ENCODE measurements at places on chromosomes 2 and 18.

GRCh38 chr2:147716906-147717305 lies 127.9 kb upstream of the ACVR2A start:
- no peak for DNase-seq

- no peak for DNase-seq
Observed at GRCh38 chr2:101147971-101148370, 3.2 kb downstream of the TBC1D8 start.

GRCh38 chr2:6828299-6828584 lies 37.5 kb downstream of the CMPK2 start:
- DNase-seq, result no peak

GRCh38 chr18:6207116-6207515 lies 207.6 kb downstream of the L3MBTL4 start:
- DNase-seq, result no peak

GRCh38 chr18:55863391-55863706 lies 275.4 kb upstream of the TCF4 start:
- no peak for DNase-seq

GRCh38 chr18:3790703-3791102 lies 340.7 kb downstream of the TGIF1 start:
- DNase-seq, result no peak

DNA sequence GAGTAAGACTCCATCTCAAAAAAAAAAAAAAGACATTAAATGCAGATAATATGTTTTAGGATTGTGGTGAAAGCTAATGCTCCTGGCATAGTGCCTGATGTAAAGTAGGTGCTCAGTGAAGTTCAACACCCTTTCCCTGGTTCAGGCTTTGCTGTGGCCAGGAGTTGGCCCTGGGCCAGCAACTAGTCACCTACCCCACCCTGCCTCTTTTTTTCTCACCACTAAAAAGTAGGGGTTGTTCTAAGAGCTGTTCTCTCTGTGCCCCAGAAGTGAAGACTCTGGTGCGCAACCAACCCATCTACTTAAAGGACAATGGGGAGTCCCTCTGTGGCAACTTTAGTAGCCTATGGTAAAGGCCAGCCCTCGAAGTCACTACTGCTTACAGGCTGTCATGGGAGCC lies 75.9 kb downstream of the DNMT3A start:
- DNase-seq, result no peak

- no peak for DNase-seq
Observed at GRCh38 chr2:231514951-231515297, 15.3 kb downstream of the NMUR1 start.

- no peak for DNase-seq
Observed at GRCh38 chr2:43131890-43132682, 94.3 kb downstream of the ZFP36L2 start.

GRCh38 chr2:14930441-14930840 lies 297.9 kb downstream of the LRATD1 start:
- DNase-seq, result no peak

DNA sequence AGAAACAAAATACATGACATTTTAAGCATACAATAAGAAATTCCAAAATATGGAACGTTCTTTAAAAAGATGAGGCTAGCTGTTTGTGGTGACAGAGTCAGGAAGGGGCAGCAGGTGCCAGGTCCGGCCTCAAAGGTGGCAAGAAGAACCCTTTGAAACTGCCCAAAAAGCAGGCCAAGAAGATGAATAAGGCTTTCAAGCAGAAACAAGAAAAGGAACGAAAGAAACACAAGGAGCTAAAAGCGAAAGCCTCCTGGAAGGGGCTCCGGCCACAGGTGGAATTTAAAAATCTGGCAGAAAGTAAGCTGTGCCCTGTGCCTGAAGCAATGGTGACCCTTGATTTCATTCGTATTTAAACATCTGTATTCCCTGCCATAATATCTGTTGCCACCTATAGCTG lies 5.5 kb downstream of the WDR33 start:
- DNase-seq, result no peak

GRCh38 chr18:23378302-23378686 lies 74.8 kb upstream of the RIOK3 start:
- no peak for DNase-seq

DNA sequence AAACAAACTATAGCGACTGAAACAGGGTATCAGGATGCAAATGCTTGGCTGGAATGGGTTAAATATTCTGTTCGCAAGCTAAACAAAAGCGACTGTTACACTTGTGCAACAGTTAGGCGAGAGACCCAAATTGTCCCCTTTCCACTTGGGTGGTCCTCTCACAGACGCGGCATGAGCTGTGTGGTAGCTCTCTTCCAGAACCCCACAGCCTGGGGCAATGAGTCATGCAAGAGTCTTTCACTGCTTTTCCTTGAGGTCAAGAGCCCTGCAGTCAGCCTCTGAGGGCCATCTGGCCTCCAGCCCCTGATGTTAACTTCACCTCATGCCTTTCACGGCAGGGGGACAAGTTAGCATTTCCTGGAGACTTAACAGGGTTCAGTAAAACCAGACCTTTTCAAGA lies 25.7 kb downstream of the SULT1C4 start:
- DNase-seq, result no peak

DNA sequence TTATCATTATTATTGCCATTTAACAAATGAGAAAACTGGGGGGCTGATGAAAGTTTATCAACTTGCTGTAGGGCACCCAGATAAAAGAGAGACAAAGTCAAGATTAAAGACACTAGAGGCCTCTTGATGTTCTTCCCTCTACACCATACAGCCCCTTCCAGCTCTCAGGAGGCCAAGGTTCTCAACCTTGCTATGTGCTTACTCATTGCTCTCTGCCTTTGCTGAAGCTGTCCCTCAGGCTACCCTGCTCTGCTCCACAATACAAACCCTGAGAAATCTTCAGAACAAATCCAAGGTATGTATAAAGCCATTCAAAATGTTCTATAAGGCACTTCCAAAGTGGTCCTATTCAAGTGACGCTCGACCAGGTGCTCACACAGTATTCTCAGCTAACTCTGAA lies 329.9 kb upstream of the TNP1 start:
- DNase-seq, result no peak

- DNase-seq, result no peak
Observed at GRCh38 chr18:73038336-73038735, 170.5 kb upstream of the NETO1 start.

DNA sequence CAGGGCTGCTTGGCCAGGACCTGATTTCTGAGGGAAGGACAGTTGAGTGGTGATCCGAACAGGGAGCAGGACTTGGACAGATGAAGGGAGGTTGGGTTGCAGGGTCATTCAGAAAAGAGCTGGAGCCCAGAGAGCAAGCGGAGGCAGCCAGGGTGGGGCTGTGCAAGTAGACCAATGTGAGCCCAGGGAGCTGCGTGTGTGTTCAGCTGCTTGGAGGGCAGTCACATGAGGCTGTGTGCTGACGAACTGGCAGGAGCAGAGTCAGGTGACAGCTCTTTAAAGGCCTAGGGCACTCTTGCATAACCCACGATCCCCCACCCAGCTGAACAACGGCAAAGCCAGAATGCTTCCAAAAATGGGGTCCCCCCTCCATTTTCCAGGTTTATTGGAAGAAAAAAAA lies 4.6 kb upstream of the MLPH start:
- no peak for DNase-seq

- no peak for DNase-seq
Observed at GRCh38 chr2:141029428-141030078, 1101.3 kb downstream of the LRP1B start.

DNA sequence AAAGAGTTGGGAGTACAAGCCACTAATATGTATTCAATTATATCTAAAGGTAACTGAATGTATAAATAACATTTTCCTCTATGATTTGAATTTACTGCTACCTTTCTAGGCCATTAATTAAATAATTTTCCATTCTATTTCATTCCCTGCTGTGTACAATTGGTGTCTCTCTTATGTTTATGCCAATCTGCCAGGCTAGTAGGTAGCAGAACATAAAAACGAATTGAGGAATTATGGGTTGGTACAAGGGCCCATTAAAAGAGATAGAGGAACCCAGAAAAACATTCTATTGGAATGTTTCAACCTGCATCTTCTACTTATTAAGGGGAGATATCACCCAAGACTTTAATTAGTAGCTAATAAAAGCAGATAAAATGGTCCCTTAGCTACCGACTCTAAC lies 32.2 kb downstream of the AKAIN1 start:
- no peak for DNase-seq

DNA sequence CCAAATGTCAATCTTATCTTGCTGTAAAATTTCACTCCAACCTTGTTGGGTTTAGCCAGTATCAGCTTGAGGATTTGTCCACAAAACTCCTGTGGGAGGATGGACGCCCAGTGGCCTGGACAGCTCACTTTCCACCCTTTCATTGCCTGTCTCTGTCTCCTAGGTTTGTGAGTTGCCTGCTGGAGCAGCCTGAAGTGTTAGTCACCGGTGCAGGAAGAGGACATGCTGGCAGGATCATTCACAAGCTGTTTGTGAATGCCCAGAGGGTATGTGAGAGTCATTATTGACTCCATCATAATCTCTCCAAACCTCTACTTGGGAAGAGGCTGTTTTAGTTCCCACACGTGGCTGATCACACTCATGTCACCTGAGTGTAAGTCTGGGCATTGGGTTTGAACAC lies 112.3 kb downstream of the RAB3GAP1 start:
- DNase-seq, result no peak

DNA sequence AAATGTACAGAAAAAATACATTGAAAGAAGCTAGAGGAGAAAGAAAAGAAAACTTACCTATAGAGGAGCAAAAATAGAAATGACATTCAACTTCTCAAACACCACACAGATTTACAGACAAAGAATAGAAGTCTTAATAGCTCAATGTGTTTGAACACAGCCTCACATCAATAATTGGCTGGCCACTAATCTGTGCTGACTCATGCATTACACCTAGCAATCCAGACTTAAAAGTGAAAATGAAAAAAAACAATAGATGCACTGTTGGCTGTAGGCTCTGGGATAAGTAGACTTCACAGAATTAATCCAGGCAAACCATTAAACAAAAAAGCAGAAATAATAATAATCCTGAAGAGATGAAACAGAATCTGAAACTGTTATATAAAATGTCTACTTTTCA lies 961.3 kb upstream of the CELF4 start:
- no peak for DNase-seq

DNA sequence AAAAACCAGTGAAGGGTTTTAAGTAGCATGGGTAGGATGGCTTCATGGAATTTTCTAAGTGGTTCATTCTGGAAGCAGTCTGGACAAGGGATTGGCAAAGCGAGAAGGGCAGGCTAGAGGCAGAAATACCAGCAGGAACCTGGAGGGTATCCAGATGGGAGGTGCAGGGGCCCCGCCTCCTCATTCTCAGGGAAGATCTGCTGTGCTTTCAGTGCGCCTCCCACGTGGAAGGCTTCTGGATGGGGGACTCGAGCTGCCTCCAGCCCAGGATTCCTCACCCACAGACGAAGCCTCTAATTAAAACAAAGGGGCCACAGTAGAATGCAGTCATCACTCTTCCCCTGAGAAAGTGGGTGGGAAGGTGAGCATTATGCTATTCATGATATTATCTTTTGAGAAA lies 79.8 kb downstream of the VSNL1 start:
- no peak for DNase-seq

GRCh38 chr2:237752761-237753165 lies 45.8 kb upstream of the RBM44 start:
- DNase-seq, result no peak

DNA sequence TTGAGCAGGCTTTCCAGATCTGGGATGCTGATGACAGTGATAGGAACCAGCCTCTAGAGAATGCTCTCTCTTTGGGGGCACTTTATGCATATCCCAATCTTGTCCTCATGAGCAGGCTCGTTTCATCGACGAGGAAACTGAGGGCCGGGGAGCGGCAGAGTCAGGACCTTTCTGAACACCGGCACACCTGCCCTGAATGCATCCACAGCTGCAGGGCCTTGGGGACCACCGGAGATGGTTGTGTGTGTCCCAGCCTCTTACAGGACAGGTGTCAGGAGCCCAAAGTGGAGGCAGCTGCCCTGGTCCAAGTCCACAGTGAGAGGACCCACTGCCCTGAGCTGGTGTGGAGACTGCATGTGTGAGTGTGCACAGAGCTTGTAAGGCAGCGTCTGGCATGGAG lies 47.6 kb upstream of the FAHD2A start:
- no peak for DNase-seq

- no peak for DNase-seq
Observed at GRCh38 chr2:144358979-144359541, 160.9 kb downstream of the ZEB2 start.

- DNase-seq, result no peak
Observed at GRCh38 chr2:25972049-25972823, 10.1 kb downstream of the KIF3C start.

DNA sequence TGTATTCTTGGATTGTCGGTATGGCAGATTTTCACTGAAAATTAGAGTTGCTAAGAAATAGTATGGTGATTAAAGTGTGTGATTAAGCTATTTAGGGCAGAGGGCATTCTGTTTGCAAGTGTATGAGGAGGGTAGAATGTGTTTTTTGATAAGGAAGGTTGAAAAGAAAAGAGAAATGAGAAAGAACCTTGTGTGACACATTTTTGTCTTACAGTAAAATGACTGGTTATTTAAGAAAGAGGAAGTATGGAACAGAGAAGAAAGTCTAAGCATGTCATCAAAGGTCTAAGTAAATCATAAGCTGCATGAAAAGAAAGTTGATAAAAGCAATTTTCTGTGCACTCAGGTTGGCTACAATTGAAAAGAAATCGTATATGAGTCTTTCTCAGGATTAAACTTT lies 5.2 kb upstream of the RSAD2 start:
- DNase-seq, result no peak

DNA sequence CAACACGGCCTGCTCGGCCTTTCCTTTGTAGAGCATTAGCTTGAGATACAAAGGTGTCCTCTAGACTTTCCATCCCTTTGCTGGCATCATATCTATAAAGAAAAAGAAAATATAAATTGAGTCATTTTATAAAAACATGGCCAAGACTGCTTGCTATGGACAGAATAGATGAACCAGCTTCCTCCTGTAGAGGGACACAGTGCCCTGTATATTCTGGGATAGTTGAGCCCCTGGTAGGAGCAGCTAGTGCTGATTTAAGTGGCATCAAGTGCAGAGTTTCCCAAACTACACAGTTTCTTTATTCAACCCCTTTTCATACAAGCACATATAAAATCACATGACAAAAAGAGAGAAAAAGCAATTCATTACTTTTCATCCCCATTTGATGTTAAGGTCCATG lies 47.9 kb downstream of the GEMIN6 start:
- DNase-seq, result no peak

GRCh38 chr2:15521641-15522181 lies 39.4 kb downstream of the NBAS start:
- DNase-seq, result no peak

DNA sequence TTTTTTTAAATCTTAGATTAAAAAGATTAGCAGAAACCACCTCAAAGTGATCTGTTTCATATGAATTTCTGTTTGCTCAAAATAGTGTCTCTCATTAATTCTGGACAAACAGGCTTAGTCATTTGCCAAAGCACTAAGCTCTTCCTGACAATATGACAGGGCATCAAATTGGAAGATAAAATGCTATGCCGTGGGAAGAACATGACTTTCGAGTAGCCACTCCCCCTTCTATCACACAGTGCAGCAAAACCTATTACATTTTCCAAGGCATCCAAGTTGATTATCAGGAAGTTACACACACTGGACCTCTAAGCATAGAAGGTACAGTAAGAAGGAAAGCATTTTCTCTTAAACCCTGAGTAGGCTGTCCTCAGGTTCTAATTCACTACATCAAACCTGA lies 89.5 kb downstream of the STK39 start:
- no peak for DNase-seq
